Stimulated activated CD8-positive, alpha-beta memory T cell treated with anti-CD3 and anti-CD28 coated beads, Interleukin-7, amount 100 ng/mL, for 4 hours (primary cell): ENCODE measurements at places on chromosomes 1 and 21.

GRCh38 chr1:14323568-14324247 lies 274.8 kb upstream of the KAZN start:
- no peak for DNase-seq

DNA sequence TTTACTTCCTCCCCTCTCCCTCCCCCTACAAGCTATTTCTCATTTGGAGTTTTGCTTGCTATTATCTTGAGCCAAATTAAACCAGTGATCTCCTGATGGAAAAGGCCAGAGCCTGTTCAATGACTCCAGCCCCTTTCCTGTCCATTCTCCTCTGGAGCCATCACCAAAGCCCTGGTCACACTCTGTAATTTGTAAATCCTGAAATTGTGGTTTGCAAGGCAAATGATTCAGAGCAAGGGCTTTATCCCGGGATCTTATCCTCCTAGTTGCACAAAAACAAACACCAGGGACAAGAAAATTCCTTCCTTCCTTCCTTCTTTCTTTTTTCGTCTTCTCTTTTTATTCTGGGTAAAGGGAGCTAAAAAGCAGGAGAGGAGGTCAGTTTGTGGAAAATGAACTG lies 366.1 kb upstream of the ST6GALNAC5 start:
- DNase-seq, result no peak

- no peak for DNase-seq
Observed at GRCh38 chr1:46525253-46525983, 26.0 kb downstream of the KNCN start.

DNA sequence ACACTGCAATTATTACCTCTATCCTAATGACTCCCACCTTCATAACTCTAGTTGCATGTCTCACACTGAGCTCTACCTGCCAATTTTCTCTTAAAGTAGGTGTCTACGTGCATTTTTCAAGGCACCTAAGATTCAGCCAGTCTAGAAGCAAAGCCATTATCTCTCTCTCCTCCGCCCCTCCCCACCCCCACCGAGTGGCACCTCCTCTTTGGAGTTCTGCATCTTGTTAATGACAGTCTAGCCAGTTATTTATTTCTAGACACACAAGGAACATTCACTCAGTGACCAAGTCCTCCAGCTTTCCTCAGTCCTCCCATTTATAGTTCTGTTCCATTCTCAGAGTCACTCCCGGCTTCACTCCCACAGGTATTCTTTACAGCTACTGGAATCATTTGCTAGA lies 47.6 kb downstream of the ASTN1 start:
- DNase-seq, result no peak

GRCh38 chr1:240956020-240956419 lies 344.1 kb upstream of the GREM2 start:
- DNase-seq, result no peak

DNA sequence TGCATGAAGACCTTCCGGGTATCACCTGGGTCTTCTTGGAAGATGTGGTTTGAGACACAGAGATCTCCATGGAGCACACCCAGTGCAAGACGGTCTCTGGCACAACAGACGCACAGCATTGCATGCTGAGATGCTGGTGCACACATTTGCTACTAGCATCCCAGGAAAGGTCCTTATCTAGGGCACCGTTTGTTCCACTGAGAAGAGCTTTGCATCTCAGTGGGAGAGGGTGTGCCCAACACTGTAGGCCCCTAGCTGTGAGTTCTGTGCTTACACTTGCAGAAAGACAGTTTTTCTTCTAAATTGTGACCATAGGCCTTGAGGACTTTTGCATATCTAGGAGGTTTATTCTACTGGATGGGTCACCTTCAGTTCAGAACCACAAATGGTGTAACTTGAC lies 554.1 kb downstream of the MATN1 start:
- no peak for DNase-seq

DNA sequence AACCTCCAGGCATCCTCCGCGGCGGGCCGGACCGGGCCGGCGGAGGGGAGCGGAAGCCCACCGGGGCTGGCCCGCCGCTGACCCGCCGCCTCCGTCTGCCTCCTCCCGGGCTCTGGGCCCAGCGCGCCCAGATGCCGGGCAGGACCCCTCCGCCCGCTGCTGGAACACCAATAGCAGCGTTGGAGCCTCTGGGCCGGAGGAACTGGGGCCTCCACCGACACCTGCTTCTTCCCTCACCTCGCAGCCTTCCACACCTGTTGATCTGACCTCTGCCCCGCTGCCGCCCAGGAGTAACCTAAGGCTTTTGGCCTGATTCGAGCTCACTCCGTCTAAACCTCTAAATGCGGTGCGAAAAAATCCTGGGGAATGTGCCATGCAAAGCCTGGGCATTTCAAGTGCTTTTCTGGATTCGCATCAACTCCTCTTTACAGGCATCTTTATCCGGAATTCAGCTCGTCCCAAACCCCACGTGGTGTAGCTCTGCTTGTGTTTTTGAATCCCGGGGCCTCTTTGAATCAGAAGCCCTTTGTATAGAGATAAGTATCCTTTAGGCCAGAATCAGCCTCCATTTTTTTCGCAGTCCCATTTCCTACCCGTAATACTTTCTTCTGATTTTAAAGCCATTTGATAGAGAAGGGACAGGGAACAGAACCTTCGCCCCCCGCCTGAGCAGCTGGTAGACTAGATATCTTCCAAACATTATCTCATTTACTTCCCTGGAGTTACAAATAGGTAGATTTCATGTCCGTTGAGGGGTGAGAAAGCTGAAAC lies 680 bp upstream of the CNN3 start:
- DNase-seq, result peak; percentile 1

DNA sequence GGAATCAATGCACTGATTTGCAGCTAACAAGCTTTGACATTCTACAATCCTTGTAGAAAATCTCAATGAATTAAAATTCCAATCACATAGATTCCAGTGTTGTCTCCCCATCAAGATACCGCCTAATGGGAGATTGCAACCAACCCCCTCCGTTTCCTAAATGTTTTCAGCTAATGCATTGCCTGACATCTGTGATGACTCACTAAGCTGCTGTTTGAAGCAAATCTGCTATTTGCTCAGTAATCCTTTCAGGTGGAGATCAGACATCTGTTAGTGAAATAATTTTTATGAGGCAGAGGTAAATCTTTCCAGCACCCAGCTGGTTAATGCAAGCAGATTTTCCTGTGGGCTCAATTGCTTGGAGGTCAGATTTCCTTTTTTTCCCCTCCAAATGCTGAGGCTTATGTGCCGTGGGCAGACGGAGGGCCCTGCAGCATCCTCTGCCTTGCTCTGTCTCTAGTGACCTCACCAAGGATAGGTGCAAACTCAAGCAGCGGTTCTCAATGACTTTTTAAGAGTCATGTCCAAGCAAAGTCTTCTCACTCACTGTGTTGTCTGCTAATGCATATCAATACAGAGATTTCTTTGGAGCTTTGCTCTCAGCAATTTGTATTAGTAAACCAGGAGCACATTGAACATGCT lies 91.1 kb upstream of the RAB3GAP2 start:
- DNase-seq, result no peak

GRCh38 chr1:205800981-205801703 lies 11.9 kb downstream of the SLC41A1 start:
- no peak for DNase-seq
